ENCODE measurements at places on chromosomes 2 and 18. TPM values are rescaled to one million over a fixed set of nuclear protein-coding genes. Genes with fewer than 3 reads are reported as not detected.

- H3K4me1 ChIP-seq, result no peaks in the 10 kb centered on the region
- no peak overlapping the region for H3K4me3 ChIP-seq
- no peak overlapping the region for H3K27ac ChIP-seq
Observed at GRCh38 chr18:59627414-59627813, 69.8 kb downstream of the CCBE1 start.

- H3K4me3 ChIP-seq, result no peak overlapping the region
- H3K27ac ChIP-seq, result no peak overlapping the region
- DNase-seq, result no peak
- H3K27me3 ChIP-seq, result no peaks in the 10 kb centered on the region
Observed at GRCh38 chr2:238143239-238143951, 4.9 kb downstream of the KLHL30 start.

GRCh38 chr2:160324161-160324800 lies 124.2 kb upstream of the ITGB6 start:
- H3K4me3 ChIP-seq, result no peak overlapping the region
- H3K27me3 ChIP-seq, result peaks cover 7% of the 10 kb centered on the region

DNA sequence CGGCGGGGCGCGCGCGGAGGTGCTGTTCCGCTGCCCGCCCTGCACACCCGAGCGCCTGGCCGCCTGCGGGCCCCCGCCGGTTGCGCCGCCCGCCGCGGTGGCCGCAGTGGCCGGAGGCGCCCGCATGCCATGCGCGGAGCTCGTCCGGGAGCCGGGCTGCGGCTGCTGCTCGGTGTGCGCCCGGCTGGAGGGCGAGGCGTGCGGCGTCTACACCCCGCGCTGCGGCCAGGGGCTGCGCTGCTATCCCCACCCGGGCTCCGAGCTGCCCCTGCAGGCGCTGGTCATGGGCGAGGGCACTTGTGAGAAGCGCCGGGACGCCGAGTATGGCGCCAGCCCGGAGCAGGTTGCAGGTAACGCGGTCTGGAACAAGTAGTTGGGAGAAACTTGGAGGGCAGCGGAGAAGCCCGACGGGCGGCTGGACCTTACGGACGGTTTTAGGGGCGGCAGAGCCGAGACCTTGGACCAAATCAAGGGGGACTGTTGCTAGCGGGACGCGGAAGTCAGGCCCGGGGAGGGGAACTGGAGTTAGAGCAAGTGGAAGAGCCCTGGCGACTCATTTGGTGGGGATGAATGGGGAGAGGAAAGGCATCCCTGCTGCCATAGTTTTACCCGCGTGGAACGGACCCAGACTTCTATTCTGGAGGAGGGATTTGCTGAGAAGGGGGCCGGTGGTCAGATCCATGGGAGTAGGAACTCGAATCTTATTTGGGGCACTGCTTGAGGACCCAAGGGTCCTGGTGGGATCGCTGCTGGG lies 573 bp downstream of the IGFBP2 start:
- peaks cover 70% of the 10 kb centered on the region for H3K27me3 ChIP-seq
- H3K4me1 ChIP-seq, result peaks cover 14% of the 10 kb centered on the region
- H3K4me3 ChIP-seq, result peak overlapping the region; percentile 62
- no peak for DNase-seq
- peaks cover 2% of the 10 kb centered on the region for H3K36me3 ChIP-seq
- no peak overlapping the region for H3K27ac ChIP-seq

GRHL1 gene
- total RNA-seq, result 1.0 TPM
